SHP77 (cell line): ENCODE measurements at places on chromosomes 3 and 15.

DNA sequence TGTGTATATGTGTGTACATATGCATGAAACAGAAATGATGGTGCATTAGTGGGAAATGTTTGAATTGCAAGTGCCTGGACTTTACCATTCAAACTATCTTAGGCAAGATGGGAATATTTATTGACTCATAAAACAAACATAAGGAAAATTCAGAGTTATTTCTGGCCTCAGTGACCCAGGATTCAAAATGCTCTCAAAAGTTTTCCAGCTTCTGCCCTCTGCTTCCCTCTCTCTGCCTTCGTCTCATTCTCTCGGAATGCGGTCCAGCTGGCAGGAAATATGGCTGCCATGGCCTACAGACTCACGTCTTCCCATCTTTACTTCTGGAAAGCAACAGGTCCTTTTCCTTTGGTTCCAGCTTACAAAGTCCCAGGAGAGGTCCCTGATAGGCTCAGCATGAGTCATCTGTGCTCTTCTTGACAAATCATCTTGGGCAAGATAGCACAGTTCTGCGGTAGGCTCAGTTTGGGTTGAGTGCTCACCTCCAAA lies 8.7 kb upstream of the ZNF774 start:
- DNase-seq, result no peak

- peak; percentile 67 for DNase-seq
These were observed 6.3 kb downstream of the RPP25 start for GRCh38 chr15:74950078-74950908.

GRCh38 chr15:37885651-37886050 lies 48.8 kb upstream of the TMCO5A start:
- DNase-seq, result no peak

DNA sequence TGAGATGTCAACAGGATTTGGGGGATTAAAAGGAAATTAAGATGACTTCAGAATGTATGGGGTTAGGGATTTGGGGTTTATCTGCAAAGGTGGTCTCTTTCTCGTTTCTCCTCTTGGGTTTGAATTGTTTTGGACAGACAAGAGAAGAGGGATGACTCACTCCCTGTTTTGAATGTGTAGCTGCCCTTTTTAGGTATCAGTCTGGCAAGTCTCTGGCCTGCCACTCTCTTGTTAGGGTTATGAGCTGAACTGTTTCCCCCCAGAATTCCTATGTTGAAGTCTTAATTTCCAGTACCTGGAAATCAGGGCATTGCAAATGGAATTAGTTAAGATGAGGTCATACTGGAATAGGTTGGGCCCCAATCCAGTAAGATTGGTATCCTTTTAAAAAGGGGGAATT lies 291.7 kb downstream of the MEX3B start:
- no peak for DNase-seq

GRCh38 chr15:41661518-41662225 lies 1.5 kb downstream of the MGA start:
- DNase-seq, result peak; percentile 83

- DNase-seq, result no peak
These were observed 73.0 kb downstream of the MGLL start for GRCh38 chr3:127749361-127749760.

DNA sequence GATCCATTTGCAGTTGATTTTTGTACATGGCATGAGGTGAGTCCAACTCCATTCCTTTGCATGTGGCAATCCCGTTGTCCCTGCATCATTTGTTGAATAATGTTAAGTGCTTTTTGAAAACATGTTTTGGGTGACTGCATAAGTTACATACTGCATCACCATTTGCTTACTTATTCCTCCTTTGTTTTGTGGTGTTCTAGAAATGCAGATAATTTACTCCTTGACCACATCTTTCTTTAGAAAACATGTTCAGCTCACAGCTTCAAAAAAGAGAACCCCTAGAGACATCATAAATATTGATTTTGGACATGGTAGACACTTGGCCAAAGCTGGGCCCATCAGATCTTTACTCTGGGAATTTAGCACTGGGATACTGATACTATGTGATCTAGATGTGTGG lies 135.3 kb upstream of the DAZL start:
- DNase-seq, result no peak

GRCh38 chr3:101730839-101731238 lies 6.4 kb downstream of the CEP97 start:
- no peak for DNase-seq

DNA sequence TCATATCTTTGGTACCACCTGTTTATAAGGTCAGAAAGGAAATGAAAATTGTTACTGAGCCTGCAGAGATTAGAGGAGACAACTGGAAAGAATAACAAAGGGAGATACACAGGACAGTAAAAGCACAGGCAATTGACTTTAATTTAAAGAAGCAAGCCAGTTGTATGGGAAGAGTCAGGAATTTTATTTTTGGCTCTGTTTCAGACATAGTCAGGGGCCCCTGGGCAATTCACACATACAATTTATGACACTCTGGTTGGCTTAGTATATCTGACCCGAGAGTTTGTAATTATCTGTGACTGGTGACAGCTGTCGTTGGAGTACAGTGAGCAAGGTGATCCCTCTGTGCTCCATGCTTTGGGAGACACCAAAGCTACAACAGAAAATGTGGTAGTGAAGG lies 591.9 kb upstream of the NECTIN3 start:
- DNase-seq, result no peak

DNA sequence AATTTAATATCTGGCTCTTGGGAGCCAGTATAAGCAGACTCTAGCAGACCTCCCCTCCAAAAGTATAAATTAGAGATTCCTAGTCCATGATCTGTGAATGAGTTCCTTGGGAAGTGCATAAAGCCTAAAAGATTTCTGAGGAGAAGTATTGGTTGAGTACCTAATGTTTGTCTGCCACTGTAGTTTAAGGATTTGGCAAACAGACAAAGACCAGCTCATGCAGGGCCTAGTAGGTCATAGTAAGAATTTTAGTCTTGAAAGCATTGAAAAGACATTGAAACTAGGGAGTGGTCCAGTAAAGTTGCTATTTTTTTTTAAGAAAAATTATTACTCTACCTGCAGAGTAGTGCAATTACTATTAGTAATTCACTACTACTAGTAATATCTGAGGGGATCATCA lies 67.5 kb downstream of the SPRED1 start:
- no peak for DNase-seq

- no peak for DNase-seq
These were observed 6.2 kb downstream of the MGA start for GRCh38 chr15:41666353-41666920.

GRCh38 chr3:71872256-71872655 lies 87.3 kb upstream of the PROK2 start:
- no peak for DNase-seq

- DNase-seq, result no peak
These were observed 40.0 kb downstream of the LINGO1 start for GRCh38 chr15:77592758-77593157.

- DNase-seq, result no peak
These were observed 53.7 kb upstream of the TRAK1 start for GRCh38 chr3:42037318-42037945.

- no peak for DNase-seq
These were observed 51.1 kb upstream of the POLG start for GRCh38 chr15:89385596-89386331.

GRCh38 chr3:115169808-115170207 lies 22.7 kb upstream of the ZBTB20 start:
- DNase-seq, result no peak

DNA sequence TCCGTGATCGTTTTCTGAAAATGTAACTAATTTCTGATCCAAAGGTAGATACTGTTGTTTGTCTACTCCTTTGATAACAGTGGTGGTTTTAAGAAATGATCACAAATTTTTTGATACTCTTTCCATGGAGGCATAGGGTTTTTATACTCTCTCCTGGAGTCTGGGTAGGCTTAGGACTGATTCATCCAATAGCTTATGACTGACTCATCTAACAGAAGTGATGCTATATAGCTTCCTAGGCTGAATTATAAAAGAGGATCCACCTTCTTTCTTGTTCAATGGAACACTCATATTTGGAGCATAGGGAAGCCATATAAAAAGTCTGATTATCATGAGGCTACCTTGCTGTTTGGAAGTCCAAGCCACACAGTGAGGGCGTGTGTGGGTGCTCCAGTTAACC lies 84.3 kb downstream of the CHST2 start:
- no peak for DNase-seq

GRCh38 chr3:152209060-152209459 lies 59.7 kb upstream of the MBNL1 start:
- DNase-seq, result no peak

DNA sequence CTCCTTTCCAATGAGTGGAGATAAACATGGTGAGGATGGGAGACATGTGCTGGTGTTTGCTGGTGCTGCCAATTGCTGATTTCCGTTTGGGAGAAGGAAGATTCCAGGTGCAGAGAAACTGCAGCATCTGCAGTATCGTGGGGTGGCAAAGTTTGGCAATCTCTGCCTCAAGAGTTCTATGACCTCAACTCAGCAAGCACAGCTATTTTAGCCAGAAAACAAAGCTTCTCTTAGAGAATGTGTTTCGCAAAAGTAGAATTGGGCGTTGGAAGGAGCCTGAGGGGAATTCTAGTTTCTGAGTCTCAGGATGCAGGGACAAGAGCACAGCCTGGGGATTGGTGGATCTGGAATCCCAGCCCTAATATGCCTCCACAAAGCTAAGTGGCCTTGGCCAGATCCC lies 18.2 kb upstream of the SHC4 start:
- no peak for DNase-seq

DNA sequence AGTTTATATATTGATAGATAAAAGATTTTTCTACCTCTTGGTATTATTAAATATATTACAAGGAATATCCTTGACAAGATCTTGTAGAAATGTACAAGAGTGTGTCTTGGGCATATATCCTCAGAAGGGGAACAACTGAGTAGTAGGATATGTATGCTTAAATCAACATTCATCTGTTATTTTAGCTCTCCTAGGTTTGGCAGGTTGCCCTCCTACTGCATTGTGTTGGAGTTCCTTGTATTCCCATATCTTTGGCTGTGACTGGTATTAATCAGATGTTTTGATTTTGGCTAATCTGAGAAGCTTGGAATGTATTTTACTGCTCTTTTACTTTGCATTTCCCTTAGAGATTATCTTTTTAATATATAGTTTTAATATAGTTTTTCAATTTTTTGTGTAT lies 4.6 kb downstream of the MYRIP start:
- peak; percentile 5 for DNase-seq

- no peak for DNase-seq
These were observed 66.9 kb downstream of the CMTM8 start for GRCh38 chr3:32305361-32305876.

DNA sequence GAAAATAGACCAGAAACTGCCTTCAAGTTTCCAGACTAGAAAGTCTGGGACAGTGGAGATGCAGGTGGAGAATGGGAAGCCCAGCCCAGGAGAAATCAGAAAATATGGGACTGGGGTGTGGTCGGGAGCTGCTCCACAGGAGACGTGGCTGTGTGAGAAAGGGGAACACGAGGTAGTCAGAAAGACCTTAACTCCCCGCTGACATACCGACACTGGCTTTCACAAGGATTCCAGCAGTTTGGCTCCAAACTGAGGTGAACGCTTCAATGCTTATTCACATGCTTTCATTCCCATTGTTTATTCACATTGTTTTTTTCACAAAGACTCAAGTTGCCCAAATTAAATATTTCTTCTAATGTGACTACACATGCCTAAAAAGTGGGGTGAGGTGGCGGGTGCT lies 111.5 kb upstream of the SLCO3A1 start:
- no peak for DNase-seq

DNA sequence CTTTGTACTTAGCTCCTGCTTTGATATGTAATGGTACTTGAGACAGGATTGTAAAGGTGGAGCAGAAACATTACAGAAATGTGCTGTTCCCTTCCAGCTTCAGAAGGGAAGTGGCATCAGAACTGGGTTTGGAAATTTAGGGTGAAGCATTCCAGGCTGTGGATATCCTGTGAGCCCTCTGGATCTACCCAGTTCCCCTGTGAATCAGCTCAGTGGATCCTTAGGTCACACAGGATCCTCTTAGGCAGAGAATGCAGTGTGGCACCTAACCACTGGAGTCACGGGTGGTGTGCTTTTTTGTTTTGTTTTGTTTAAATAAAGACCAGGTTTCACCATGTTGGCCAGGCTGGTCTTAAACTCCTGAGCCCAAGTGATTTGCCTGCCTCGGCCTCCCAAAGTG lies 66.0 kb downstream of the TRIM71 start:
- no peak for DNase-seq

DNA sequence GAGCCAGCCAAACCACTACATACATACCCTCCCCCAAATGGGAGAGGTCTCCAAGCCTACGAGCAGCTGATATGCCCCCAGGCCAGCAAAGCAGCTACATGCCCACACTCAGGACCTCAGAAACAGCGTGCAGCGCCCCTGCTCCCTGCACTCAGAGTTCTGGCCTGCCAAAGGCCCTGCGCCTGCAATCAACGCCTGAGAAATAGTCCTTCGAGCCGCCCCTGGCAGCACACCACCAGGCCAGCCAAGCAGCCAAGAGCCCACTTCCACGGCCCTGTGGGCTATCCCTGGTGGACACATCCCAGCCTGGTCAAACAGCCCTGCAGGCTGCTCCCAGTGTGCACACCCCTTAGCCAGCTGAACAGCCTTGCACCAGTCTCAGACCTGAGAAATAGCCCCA lies 139.1 kb downstream of the DMXL2 start:
- no peak for DNase-seq

DNA sequence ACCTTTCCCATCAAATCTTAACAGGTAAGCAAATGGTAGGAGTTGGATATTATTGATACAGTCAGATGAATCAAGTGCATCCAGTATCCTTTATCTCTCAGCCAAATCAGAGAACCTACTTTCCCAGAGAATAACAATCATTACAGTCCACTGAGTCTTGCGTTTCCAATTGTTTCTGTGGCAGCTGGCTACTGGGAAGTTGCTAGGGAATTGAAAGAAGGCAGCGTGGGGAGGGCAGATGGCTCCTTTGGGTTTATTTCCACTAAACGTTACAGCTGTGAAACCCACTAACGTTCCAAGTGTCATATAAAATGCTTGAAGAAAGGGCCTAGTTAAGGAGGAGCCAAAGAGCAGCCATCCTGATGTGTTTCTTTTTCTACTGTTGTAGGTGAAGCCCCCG lies 78.4 kb downstream of the WDR72 start:
- DNase-seq, result no peak

- DNase-seq, result no peak
These were observed 35.0 kb upstream of the COLQ start for GRCh38 chr3:15556512-15556911.

DNA sequence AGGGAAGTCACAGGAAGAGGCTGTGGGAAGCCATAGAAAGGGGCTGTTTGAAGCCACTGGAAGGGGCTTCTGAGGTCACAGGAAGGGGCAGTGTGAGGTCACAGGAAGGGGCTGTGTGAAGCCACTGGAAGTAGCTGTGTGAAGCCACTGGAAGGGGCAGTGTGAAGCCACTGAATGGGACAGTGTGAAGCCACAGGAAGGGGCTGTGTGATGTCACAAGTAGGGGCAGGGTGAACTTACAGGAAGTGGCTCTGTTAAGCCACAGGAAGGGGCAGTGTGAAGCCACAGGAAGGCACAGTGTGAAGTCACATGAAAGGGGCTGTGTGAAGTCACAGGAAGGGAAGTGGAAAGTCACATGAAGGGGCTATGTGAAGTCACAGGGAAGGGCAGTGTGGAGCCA lies 33.1 kb downstream of the GASK1A start:
- DNase-seq, result no peak
